ENCODE measurements at places on chromosomes 11 and 22.

- DNase-seq: no peak
Measured at GRCh38 chr22:39481054-39481453, 21.0 kb upstream of the MIEF1 start.

DNA sequence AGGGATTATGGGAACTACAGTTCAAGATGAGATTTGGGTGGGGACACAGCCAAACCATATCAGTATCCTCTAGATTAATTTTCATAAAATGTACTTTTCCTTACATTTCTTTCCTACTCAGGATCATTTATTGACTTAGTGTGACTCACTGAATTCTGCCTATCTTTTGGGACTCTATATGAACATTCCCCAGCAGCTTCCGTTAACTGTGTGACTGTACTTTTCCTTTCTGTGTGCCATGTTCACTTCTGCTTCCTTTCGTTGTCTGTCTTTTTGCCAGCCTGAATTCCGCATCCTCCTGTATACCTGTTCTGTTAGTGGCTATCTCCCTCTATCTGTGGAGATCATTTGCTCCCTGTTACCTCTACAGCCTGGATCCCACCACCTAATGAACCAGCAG, 48.8 kb downstream of the SPECC1L start:
- DNase-seq: no peak

DNA sequence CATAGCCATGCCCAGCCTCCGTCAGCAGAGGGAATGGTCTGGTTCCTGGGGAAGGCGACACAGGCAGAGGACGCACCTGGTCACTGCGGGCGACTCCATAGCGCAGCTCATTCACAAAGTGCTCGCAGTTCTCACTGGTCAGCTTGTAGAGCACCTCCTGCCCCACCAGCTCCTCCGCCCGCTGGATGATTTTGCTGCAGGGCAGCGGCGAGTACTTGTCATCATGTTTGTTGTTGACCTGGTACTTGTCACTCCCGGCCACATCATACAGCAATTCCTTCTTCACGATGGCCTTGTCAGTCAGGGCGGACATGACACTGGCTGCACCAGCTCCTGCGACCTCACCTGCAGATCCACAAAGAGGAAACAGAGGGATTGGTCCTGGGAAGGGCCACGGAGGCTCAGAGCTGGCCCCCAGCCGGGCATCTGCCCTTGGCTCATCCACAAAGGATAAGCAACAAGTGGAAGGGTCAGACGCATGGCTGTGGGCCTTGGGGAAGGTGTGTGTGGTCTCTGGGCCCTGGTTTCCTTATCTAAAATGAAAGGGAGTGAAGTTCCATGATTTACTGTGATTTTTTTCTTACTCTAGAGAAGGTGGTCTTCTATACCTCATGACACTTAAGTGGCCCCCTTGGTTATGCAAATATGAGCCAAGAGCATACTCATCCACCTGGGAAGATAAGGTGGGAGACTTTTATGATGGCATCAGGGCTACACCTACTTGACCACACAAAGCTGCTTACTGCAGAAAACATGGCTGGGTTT, 24.0 kb downstream of the PLAAT3 start:
- DNase-seq: no peak

DNA sequence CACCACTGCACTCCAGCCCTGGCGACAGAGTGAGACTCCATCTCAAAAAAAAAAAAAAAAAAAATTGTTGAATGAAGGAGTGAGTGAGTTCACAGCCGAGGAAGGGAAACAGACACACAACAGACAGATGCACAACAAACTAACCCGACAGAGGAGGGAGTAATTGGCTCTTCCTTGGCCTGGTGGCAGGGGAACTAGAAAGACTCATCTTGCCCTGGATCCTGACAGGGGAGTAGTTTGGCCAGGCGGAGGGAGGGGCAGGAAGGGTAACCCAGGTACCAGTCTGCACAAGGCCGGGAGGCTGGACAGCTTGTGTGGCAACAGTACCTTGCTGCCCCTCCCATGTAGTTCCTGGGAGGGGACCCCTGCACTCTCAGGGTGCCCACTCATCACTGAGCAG, 106.9 kb downstream of the KIAA1671 start:
- no peak for DNase-seq

DNA sequence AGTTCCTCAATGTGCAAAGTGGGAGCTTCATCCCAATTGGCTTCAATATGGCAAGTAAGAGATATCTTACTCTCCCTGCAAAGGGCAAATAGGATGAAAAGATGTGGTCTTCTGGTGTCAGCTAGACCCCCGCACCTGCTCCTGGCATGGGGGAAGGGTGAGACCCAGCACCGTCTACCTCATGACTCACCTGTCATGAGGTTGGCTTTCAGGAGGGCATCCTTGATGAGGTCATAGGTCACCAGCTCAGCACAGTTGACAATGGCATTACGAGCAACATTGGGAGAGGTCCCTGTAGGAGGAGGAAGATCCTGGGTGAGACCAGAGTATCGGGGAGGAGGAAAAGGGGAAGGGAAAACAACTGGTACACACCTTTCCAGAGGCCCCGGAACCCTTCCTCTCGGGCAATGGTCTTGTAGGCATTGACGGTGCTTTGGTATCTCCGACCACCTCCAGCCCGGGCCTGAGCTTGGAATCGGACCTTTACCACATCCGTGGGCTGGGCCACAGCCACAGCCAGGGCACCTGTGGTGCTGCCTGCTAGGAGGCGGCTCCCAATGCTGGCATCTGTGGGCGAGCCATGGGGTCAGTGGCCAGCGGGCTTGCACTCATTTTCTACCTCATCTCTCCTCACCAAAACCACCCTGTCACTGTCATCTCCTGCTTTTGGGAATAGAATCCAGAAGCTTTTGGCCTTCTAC, 6.0 kb downstream of the UCP2 start:
- no peak for DNase-seq

DNA sequence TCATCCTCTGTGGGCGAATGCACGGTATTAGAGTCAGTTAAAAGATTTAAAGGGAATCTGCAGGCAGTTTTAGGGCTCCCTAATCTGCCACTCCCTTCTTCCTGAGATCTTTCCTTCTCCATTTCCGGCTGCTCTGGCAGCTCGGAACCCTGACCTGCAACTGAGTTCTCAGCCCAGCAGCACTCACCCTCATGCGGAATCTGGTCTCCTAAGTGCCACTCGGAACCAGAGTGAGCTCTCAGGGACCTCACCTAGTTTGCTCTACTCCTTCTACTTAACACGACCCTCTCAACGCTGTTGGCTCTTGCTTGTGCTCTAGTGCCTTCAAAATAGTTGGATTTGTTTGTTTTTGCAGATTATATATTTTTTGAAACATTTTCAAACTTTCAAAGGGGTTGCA, 19.3 kb upstream of the IL10RA start:
- DNase-seq: no peak

DNA sequence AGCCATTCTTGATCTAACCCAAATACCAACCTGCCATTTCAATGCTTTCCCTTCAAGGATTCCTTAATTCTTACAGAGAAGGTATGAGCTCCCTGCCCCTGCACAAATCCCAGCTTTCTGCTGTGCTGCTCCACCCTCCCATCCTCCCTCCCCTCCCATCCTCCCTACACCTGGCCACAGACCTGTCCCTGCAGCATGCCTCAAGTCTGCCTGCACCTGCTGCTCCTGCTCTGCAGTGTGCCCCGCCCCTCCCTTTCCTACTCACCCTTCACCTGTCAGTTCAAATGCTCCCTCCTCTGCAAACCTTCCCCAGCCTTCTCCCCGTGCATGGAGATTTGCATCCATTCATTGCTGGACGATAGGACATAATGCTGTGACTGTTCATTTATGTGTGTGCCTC, 139.9 kb upstream of the NARS2 start:
- no peak for DNase-seq

DNA sequence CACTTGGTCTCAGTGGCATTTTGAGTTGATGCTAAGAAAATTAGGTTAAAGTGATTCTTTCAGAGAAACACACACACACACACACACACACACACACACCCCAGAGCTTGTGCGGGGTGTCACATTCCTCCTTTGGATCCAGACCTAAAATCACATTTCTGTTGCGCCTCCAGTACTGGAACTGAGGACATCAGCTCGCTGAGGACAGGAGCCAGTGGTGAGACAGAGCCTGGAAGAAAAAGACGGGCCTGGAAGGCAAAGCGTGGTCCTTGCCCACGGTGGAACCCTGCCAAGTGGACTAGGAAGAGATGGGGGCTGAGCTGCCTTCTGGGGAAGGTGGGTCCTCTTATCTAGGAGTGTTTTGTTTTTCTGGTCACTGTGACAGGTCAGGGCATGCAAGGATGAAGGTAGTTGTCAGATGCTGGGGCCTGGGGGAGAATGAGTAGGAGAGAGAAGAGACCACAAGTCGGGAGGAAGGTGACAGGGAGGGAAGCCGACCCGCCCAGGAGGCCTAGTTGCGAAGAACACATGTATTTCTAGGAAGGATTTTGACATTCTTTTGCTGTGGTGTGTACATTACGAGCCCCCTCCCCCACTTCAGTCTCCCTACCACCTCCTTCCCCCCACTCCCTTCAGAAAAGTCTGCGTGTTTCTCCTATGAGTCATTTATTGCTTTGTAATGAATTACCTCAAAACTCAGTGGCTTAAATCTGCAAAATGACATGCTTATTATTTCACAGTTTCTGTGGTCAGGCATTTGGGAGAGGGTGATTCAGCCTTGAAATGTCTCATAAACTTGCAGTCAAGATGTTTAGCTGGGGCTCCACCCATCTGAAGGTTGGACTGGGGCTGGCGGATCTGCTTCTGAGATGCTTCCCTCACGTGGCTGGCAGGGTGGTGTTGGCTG, 4.8 kb upstream of the ELFN2 start:
- DNase-seq: no peak

DNA sequence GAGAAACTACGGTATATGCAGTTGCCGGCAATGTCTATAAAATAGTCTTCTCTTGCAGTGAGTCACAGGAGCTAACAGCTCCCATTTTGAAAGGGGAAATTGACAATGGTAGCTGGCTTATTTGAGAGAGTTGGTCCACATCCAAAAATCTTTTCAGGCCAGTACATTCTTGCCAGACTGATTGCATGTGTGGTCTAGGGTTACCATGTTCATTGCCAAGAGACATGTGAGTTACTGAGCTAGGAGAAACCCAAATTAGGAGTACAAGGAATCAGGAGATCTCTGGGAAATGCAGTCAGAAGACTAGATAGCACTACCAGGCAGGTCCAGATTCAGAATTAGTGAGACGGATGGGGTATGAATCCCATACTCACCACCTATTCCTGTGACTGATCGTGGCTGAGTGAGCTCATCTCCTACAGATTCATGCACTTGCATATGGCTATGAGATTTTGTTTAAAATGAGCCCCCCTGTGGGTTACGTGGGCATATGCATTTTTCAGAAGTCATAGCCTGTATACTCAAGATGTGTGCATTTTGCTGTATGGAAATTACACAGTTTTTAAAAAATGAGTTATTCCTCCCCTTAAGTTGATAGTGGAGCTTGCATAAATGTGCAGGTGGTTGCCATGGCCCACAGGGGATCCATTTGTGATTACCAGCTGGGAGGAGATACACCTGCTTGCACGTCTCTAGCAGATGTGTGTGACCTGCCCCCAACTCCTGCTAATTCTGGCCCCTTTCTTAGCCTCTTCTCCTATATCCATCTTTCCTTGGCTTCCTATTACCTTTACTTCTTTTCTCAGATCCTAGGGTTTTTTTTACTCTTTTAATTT, 102.7 kb downstream of the COMMD9 start:
- DNase-seq: peak; percentile 62

GRCh38 chr11:30422447-30423278, 99.8 kb downstream of the ARL14EP start:
- DNase-seq: no peak

DNA sequence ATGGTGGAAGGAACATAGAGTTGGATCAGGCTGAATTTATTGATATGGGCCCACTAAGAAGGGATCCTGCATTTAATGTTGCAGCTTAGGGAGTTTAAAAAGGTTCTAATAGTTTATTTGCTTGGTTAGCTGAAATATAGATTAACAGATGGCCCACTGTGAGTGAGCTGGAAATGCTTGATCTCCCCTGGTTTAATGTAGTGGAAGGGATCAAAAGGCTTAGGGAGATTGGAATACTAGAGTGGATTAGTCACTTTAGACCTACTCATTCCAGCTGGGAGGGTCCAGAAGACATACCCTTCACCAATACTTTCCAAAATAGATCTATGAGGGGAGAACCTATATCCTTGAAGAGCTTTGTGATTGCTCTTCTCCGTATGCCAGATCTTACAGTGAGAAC, 130.1 kb upstream of the ZC3H12C start:
- no peak for DNase-seq

GRCh38 chr11:106442032-106442431, 364.6 kb downstream of the AASDHPPT start:
- DNase-seq: no peak

- DNase-seq: no peak
Measured at GRCh38 chr11:15072551-15073143, 746 bp upstream of the CALCB start.

GRCh38 chr11:79570104-79570503, 129.3 kb upstream of the TENM4 start:
- no peak for DNase-seq

- no peak for DNase-seq
Measured at GRCh38 chr11:503179-503981, 3.7 kb downstream of the RNH1 start.

- DNase-seq: no peak
Measured at GRCh38 chr11:130737866-130738431, 178.3 kb downstream of the SNX19 start.

GRCh38 chr22:18985780-18986179, 49.7 kb upstream of the PRODH start:
- DNase-seq: no peak

- no peak for DNase-seq
Measured at GRCh38 chr22:27336151-27337090, 465.1 kb downstream of the MN1 start.

GRCh38 chr11:117744471-117745150, 52.4 kb downstream of the DSCAML1 start:
- no peak for DNase-seq

- no peak for DNase-seq
Measured at GRCh38 chr11:74749127-74749964, 697 bp downstream of the RNF169 start.

- DNase-seq: peak; percentile 67
Measured at GRCh38 chr11:134342572-134343340, 11.0 kb downstream of the GLB1L2 start.

DNA sequence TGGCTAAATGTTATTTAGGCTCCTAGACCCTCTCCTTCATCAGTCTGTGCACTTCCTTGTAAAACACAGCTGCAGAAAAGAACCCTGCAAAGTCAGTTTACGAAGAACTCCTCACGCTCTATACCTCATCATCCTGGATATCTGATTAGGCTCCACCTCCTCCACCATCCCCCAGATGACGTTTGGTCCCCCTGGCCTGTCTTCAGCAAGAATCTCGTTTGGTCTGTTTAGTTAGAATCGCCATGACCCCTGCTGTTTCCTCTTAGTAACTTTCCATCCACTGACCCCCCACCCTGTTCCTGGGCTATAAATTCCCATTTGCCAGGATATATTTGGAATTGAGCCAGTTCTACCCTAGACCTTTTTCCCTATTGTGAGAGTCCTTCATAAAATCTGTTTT, 214.1 kb downstream of the OPCML start:
- no peak for DNase-seq

GRCh38 chr11:118054712-118055640, 21.9 kb upstream of the TMPRSS4 start:
- DNase-seq: no peak
